ENCODE measurements at places on chromosomes 16 and 17.

GRCh38 chr16:66267292-66268014, 99.0 kb upstream of the CDH5 start:
- no peak for DNase-seq

GRCh38 chr17:1196946-1197345, 17.2 kb upstream of the ABR start:
- no peak for DNase-seq

GRCh38 chr16:70582280-70582978, 58.8 kb downstream of the SF3B3 start:
- DNase-seq = no peak

GRCh38 chr16:69520800-69521602, 44.8 kb upstream of the NFAT5 start:
- no peak for DNase-seq

GRCh38 chr17:63413128-63413527, 33.0 kb downstream of the CYB561 start:
- no peak for DNase-seq

DNA sequence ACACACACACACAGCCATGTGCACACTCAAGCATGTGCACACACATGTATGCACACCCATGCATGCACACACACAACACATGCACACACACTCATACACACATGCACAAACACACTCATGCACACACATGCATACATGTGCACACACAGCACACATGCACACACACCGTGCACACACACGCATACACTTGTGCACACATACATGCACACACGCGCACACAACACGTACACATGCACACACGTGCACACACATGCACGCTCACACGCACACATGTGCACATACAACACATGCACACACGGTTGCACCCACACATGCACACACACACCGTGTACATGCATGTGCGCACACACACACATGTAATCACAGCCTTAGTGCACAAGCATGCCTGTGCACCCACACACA, 230.4 kb upstream of the GSE1 start:
- no peak for DNase-seq

GRCh38 chr16:20897253-20897897, 2.8 kb downstream of the DCUN1D3 start:
- no peak for DNase-seq

DNA sequence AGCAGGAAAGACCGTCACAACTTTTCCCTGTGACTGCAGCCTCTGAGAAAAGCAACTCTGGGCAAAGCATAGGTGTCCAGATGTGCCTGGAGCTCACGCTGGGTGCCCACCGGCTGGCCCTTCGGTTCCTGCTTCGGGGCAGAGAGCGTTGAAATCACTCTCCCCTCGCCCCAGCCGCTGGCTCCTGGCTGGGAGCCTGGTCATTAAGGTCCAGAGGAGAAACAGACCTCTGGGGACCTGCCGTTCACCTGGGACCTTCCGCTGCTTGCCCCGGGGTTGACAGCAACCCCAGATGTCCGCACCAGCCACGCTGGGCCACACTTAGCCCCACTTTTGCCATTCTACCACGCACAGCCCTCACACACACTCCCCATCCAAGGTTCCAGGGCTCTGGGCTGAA, 13.1 kb downstream of the MRM3 start:
- DNase-seq = no peak

DNA sequence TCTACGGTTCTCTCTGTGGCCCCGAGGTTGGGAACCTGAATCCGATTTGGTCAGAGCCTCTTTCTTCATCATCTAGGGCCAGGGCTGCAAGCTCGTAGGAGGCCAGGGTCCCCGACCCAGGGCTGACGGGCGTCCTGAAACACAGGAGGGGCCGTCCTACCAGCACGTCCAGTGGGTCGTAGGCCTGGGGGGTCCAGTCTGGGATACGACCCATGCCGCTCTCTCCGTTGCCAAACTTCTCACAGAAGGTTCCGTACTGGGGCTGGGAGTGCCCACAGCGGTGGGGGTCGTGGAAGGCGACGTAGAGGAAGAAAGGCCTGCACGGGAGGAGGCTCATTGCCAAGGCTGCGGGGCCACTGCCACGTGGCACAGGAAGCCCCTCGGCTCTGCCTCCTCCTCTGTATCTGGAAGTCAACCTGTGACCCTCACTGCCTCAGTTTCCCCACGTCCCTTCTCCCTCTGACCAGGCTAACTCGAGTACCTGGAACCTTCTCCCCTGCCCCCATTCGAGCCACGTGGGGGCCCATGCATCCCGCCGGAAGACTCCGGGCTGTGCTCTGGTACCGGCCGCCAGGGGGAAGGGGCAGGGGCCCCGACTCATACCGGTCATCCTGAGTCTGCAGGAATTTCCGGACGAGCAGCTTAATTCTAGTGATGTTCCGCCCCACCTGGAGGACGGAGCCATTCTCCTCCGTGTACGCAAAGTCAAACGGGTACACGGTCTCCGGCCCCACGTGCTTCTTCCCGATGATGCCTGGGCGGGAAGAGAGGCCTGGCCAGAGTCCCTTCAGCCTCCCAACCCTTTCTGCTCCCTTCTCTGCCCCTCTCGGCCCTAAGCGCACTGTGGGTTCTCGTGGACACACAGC, 5.9 kb downstream of the SGSH start:
- DNase-seq = no peak

DNA sequence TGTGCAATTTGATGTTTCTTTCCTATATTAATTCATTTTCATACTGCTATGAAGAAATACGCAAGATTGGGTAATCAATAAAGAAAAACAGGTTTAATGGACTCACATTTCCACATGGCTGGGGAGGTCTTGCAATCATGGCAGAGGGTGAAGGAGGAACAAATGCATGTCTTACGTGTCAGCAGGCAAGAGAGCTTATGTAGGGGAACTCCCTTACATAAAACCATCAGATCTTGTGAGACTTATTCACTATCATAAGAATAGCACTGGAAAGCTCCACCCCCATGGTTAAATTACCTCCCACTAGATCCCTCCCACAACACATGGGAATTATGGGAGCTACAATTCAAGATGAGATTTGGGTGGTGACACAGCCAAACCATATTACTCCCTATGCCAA, 418.9 kb upstream of the MAF start:
- no peak for DNase-seq

DNA sequence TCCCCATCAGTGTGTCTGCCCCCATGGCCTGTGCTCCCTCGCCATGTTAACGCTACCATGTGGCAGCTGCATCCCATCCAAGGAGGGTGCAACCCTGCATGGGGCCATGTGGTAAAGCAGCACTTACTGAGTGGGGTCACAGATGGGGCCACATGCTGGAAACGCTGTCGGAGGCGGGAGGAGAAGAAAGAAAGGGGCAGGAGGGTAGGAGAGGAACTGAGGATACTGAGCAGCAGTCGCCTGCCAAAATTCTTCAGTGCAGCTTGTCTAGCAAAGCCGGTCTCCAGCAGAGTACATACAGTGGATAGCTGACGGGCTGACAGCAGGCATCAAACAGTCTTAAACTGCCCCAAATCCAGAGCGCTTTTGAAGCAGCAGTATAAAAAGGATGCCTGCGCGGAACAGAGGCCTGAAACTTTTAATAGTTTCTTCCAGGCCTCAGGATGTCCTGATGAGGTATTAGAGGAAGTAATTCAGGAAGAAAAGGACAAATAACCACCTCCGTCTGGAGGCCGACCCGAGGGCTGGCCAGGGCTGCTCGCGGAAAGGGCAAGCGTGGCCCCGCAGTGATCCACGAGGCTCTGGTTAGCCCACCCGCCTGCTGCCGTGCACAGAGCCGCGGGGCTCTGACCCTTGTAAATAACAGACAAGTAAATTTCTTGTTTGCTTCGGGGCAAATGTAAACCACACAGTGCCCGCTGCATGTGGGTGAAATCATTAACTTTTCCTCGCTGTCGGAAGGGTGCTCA, 149.0 kb downstream of the CCDC182 start:
- no peak for DNase-seq

GRCh38 chr16:83746611-83747010, 61.2 kb upstream of the HSBP1 start:
- DNase-seq = no peak

DNA sequence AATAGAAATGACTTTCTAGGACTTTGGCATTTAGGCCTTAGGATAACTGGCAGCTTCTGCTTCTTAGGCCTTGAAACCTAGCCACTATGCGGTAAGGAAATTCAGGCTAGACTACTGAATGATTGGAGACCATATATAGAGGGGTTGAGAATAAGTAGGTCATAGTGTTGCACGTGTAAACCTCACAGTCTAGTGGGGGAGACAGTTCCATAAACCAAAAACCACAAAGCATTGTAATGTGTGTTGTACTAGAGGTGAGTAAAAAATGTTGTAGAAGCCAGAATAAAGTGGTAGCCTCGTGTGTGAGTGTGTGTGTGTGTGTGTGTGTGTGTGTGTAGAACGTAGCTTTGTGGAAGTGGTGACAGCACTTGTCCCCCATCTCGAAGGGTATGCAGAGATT, 188.5 kb downstream of the MAP2K6 start:
- no peak for DNase-seq

DNA sequence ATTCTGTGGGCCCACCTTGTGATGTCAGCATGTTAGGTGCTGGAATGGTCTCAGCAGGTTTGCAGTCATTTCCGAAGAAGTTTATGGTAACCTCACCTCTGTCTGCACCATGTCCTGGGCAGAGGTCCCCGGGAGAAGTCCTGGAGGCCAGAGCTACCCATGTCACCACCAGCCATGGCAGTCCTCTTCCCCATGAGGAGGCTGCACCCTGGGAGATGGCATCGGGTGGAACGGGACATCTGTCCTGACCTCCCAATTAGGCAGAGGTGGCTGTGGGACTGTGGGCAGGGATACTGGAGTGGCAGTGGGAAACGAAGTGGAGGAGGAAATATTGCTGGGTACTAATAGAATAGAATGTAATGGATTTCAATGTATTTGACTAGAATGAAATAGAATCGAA, 511.8 kb upstream of the WSB1 start:
- DNase-seq = no peak

DNA sequence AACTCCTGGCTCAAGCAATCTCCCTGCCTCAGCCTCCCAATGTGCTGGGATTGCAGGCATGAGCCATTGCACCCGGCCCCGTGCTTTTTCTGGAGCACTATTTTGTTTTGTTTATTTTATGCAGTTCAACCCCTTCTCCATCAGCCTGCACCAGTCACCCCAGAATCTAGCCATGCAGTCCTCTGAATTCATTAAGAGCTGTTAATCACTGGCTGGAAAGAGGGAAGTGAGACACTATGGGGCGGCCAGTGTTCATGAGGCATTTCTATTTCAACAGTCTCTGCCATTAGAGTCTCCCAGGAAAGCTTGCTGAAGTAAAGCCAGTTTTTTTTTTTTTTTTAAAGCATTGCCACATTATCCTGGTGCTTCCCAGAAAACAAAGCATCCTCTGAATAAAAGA, 1.7 kb downstream of the VWA3A start:
- DNase-seq = no peak

- DNase-seq = no peak
These were observed 40.8 kb downstream of the YPEL2 start for GRCh38 chr17:59372138-59372751.

- DNase-seq = no peak
These were observed 113.5 kb upstream of the RPL38 start for GRCh38 chr17:74089869-74090464.

DNA sequence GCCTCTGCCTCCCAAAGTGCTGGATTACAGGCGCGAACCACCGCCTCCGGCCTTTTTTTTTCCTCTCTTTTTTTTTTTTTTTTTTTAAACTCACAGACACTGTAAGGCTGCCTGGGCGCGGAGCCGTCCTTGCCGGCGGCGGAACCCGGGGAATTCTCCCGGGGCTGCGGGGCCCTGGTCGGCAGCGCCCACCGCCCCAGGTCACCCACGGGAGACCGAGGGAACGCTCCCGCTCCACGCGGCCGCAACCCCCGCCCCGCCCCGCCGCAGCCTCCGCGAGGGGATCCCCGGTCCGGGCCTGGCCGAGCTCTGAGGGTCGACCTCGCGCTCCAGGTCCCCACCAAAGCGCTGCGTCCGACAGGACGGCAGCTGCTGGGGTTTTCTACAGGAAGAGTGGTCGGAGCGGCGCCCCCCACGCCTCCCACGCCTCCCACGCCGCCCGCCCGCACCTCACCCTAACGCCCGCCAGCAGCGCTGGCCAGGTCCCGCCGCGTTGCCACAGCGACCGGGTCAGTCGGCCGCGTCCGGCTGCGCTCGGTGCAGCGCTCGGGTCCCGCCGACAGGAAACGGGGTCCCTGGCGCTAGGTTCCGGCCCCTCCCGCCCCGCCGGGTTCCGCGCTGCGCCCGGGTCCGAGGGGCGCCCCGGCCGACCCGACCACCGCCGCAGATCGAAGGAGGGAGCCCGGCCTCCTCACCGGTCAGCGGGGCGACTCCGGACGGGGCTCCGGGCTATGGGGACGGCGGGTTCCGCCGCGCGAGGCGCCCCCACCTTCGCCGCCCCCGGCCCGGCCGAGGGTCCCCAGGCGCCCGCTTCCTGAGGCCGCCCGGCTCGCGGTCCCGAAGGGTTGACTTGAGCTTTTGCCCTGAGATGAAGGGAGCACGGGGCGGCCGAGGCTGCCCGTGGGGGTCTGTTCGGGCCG, at the start of gene CCDC57:
CCDC57 (minus strand) TSS at position 512 of the 920 bp plus-strand sequence. CDS start 10,898 bp downstream, outside the sequence.
- no peak for DNase-seq

GRCh38 chr17:73096866-73097265, 4.4 kb upstream of the SLC39A11 start:
- no peak for DNase-seq

DNA sequence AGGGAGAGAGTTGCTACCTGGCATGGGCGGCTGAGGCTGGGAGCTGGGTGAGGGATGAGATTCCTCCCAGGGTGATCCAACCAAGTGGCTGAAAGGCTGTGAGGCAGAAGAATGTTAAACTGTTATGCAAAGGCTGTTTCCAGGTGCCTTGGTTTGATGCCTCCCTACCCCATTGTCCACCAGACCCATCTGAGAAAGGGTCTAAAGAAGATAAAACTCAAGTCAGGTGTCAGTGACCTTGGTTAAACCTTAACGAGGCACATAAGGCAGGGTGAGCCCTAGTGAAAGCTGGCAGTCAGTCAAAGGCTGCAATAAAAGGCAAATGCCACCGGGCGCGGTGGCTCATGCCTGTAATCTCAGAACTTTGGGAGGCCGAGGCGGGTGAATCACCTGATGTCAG, 23.8 kb downstream of the LDHD start:
- no peak for DNase-seq

DNA sequence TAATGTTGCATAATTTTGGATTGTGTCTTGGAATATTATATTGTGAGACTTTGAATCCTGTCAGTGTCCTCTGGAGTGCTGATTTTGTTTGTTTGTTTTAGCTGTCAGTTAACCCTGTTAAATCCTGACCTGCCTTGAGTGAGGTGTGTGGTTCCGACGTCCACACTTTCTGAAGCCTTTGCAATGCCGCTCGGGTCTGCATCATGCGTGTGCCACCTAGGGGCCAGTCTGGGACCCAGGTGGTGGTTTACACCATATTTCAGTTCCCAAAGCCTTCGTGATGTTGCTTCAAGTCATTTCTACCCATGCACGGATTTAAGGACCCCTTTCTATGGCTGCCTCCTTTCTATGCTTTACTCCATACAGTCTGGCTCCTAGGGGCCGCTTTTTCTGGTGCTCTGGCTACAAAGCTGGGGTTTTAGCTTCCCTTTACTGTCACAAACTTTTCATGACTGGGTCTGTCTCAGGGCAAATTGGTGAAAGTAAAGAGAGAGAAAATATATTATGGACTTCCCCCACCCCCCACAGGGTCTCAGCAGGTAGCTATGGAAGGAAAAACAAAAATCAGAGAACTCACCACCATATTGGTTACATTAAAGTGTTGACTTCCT, 11.4 kb upstream of the OR4D1 start:
- no peak for DNase-seq
